ENCODE measurements at places on chromosomes 16 and 17.
A peak's percentile ranks its signal among the peaks of the same experiment; 100 is the strongest.

DNA sequence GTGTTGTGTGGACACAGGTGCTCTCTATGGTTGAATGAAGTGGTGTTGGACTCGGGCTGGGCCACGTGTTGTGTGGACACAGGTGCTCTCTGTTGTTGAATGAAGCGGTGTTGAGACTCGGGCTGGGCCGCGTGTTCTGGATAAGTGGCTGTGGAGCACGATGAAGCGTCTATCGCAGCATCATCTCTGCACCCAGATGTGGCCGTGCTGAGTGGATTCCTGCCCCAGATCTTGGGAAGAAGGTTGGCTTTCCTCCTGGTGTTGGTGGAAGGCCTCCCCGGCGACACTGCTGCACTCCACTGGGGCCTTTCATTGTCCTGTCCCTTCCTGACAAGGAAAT is 69.1 kb downstream of the RPTOR start:
- no peak for DNase-seq

DNA sequence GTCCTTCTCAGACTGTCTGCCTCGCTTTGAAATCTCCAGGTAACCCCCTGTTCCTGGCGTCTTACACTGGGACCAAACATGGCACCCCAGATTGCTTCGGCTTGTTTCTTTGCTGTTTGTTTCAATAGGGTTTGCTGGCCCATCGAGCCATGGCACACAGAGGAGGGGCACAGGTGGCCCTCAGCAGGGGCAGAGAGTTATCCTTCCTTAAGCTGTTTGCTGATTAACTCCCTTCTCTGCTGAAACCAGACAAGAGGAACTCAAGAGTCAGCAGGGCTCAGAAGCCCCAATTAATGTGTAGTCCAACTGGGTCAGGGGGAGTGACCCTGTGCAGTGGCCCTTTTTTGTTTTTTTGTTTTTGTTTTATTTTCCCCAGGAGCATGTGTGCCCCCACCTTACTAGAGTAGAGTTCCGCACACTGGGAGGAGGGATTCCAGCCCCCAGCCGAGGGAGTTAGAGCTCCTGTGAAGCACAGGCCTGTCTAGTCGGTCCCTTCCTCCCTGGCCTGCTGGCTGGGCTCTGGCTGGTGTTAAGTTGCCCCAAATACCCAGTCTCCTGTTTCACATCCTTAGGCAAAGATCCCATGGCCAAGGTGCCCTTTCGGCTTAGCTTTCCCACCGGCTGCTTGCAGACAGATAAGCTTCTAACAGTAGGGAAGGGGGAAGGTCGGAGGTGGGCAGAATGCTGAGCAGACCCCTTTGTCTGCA is 39.3 kb downstream of the YPEL2 start:
- no peak for DNase-seq

DNA sequence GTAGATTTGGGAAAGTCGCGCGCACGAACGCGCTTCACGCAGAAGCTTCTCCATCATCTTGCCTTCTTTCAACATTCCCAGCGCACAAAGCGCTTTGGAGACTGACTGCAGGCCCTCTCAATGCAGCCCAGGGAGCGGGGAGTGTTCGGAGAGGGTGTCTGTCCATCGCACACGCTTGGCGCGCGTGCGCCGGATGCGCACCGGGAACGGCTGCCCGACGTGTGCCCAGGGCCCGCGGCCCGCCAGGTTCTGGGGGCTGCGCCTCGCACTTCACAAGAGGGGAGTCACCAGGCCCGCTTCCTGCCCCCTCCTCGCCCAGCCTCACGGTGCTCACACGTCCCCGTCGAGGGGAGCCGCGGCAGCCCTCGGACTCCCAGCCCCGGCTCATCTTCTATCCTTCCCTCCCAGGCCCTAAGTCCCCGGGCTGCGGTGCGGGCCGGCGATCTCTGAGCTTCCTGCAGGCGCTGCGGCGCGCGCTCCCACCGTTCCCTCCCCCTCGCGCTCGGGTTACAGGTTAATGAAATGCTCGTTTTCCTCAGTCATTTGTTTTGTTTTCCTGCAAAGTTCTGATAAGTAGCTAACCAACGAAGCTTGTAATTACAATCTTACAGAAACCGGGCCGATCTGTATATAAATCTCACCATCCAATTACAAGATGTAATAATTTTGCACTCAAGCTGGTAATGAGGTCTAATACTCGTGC is 2.8 kb upstream of the IRX3 start:
- DNase-seq = no peak

- DNase-seq = no peak
Observed at GRCh38 chr17:80005360-80006338, 30.0 kb downstream of the TBC1D16 start.

DNA sequence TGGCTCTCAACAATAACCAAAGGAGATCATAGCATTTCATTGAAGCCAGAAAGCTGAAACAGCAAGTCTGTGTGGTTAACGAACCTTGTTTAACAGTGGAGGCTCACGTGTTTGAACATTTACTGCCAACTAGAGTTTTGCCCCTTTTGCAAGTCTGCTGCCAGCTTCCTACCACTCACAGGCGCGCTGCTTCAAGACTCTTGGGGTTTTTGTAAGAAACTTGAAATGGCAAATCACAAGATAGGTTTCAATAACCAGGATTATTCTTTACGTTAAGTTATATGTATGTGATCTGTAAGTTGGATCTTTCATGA is 1.2 kb downstream of the SNTB2 start:
- DNase-seq = peak; percentile 10

DNA sequence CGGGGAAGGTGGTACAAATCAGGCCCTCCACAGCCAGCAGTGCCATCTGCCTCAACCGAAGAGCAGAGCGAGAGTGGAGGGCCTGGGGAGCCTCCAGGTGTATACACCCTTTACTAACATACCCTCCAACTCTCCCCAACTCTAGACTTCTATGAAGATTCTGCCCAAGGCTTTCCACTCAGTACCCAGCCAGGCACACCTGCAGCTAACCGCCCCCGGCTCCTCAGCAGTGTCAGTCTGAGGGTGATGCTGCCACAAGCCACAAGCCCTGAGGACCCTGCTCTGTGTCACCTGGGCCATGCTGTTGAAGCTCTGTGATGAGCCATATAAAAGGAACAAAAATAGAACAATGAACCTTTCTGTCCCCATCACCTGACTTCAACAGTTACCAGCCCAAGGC is 3.8 kb downstream of the CENPV start:
- no peak for DNase-seq

- no peak for DNase-seq
Observed at GRCh38 chr16:66030036-66030435, 336.5 kb upstream of the CDH5 start.

GRCh38 chr17:72388765-72389473 is 268.1 kb downstream of the SOX9 start:
- DNase-seq = no peak

- no peak for DNase-seq
Observed at GRCh38 chr16:50928065-50928464, 186.2 kb downstream of the CYLD start.

DNA sequence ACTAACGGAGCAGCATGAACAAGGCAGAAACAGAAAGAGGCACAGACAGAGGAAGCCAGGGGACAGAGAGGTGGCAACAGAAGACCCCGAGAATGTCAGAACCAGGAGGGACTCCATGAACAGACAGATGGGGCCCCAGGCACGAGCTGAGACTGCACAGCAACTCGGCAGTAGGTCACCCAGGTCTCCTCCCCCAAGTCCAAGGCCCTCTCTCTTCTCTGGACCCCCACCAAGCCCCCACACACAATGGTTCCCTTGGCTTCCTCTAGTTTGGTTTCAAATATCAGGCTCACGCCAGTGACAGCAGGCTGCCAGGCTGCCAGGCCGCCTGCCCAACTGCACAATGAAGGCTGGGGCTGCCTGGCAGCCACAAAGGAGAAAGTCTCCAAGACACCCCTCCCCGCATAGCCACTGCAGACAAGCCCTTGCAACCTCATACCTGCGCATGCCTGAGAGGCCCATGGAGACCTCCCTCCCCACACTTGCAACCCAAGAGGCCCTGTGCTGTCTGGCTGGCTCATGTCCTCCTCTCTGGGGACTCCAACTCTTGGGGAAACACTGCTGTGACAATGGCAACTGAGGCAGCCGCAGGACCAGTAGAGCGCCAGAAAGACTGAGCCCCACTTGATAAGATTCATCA is 54.8 kb downstream of the PIMREG start:
- no peak for DNase-seq

- DNase-seq = no peak
Observed at GRCh38 chr16:71781741-71782140, 26.9 kb downstream of the AP1G1 start.

GRCh38 chr16:84607694-84608093 is 10.2 kb downstream of the COTL1 start:
- no peak for DNase-seq

GRCh38 chr16:69839240-69839688 is 77.1 kb downstream of the WWP2 start:
- DNase-seq = no peak

- peak; percentile 74 for DNase-seq
Observed at GRCh38 chr16:3027983-3028715, 4.3 kb downstream of the THOC6 start.

DNA sequence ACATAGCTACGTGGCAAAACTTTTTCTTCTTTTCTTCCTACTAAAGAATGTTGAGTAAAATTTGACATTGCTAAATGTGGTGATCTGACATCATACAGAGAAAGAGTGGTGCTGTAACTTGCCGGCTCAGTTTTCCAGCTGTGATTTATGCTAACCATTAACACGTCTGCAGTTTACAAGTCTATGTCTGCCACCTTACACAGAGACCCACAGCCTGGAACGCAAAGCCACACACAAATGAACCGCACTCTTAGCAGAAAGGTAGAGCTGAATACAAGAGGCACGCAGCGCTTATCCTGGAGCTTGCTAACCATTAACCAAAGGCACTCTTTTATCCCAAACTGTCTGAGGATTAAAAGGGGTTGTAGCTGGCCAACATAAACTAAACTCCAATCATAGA is 31.9 kb downstream of the CACNG1 start:
- no peak for DNase-seq

GRCh38 chr17:66929591-66929990 is 34.9 kb upstream of the CACNG4 start:
- no peak for DNase-seq

DNA sequence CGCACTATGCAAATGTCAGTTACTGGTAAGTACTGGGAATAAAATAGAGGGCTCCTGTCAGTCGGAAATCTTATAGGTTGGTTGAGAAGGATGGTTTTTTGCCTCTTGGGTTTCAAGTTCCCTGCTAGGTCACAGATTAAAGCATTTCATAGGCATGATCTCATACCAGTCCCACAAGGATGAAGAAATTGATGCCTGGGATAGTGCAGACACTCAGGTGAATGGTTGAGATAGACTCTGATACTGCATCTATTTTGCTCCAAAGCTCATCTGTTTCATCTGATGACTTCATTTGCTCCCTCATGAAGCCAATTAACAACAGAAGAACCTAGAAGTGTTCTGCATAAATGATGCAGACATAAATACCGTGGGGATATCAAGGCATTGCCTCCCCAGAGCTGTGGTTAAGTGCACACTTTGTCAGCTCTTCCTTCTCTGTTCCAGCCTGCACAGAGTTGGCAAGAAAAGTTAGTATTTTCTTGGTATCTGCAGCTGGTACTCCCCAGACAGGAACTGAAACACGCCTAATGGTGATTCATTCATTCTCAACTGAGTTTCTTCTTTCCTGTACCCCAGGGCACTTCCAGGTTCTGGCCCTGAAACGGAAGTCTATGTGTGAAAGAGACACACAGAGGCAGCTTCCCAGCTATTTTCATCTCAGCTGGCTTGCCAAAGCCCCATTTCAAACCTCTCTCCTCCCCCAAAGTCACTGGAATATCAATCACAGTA is 418.3 kb upstream of the SALL1 start:
- DNase-seq = no peak

All from T-helper 22 cell (primary cell).